ENCODE measurements at places on chromosomes 1 and 21.

DNA sequence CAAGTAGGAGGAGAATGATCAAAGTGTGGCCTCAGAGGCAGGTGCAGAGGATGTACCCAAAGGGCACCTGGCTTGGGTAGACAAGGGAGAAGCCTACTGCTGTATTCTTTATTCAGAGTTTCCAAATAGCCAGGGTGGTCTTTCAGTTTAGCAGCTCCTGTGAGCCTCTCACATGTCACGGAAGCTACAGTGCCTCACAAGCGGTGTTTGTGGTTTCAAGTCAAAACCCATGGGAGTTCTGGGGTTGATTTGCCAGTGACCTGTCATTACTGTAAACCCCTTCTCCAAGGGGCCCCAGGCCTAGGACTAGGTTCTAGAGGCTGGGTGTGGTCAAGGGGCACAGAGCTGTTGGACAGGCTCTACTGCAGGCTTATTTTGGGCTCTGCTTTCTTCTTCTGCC, 10.2 kb upstream of the IL10 start:
- no peak for DNase-seq

GRCh38 chr1:35884934-35885333, 1.9 kb downstream of the AGO1 start:
- no peak for DNase-seq

DNA sequence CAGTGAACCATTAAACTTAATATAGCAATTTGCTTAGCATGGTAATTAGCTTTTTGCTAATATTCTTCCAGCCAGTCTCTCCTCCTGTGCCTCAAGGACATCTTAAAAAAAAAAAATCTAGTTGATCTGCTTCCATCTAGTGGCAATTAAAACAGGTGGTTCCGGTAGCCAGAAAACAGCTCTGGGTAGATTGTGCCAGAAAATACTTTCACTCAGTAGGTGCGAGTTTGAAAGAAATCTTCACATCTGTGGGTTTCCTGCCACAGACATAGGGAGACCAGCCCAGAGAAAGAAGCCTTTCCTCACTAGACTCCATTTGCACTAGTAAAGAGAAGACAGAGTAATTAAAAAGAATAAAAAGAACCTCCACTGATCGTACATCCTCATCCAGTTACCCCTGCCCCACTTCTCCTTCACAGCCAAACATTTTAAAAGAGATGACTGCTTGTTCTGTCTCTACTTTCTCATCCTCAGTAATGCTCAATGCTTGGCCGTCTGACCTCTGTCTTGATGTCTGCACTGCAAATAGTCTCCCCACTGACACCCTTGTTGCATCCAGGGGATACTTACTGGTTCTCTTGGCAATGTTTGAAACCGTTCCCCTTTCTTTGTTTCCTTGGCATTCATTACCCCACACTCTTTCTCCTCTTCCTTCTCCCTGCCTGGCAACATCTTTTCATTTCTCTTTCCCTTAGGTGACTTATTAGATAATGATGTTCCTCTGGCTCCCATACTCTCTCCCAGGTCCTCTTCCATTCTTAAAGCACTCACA, 16.9 kb downstream of the SELL start:
- DNase-seq: no peak

DNA sequence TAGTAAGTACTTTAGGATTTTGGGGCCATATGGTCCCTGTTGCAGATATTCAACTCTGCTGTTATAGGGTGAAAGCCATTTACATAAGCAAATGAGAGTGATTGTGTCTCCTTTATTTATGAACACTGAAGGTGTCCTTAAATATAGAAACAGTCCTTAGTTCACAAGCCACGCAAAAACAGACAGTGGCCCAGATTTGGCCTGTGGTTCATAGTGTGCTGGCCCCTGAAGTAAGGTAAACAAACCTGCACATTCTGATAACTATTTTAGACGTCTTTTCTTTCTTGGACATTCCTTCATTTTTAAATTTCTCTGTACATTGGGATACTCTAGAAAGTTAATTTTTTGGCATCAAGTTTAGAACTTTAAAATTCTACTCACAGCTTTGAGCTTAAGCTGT, 23.5 kb downstream of the RAP1A start:
- DNase-seq: no peak

GRCh38 chr1:85313888-85314696, 37.7 kb upstream of the BCL10 start:
- DNase-seq: no peak

GRCh38 chr1:164433141-164433817, 125.7 kb upstream of the PBX1 start:
- no peak for DNase-seq

- no peak for DNase-seq
Observed at GRCh38 chr1:168822911-168823310, 93.9 kb upstream of the DPT start.

- no peak for DNase-seq
Observed at GRCh38 chr1:180636138-180636537, 4.3 kb downstream of the XPR1 start.

- DNase-seq: no peak
Observed at GRCh38 chr1:94646786-94647555, 105.4 kb upstream of the F3 start.

DNA sequence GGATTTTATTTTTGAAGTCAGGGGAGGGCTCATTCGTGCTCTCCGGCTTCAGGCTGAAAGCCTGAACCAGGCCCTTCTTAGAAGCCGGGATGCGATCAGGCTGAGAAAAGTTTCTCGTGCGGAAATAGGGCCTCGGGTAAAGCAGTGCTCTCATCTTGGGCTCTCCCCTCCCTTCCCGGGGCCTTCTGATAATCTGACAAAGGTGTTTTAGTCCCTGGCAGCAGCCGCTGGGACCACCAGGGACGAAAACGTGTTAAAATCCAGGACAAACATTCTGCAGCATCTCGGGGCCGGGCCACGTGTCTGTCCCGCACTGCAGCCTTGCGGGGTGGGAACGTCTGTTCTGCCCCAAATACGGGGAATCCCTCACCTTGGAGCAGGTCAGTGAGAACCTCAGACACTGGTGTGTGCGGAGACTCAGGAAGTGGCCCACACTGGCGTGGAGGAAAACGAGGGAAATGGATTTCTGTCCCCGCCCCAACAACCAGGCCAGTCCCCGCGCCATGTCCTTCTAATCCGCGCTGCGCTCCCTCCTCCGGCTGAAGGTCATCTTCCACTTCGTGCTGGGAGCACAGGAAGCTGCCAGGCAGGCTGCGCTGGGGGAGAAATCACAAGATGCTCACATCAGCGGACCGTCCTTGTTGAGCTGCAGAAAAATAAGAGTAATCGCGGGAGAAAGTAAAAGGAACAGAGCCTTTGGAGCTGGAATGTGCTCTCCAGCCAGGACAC, 16.6 kb upstream of the AJAP1 start:
- DNase-seq: no peak

GRCh38 chr1:36199934-36200741, 24.1 kb upstream of the THRAP3 start:
- no peak for DNase-seq

DNA sequence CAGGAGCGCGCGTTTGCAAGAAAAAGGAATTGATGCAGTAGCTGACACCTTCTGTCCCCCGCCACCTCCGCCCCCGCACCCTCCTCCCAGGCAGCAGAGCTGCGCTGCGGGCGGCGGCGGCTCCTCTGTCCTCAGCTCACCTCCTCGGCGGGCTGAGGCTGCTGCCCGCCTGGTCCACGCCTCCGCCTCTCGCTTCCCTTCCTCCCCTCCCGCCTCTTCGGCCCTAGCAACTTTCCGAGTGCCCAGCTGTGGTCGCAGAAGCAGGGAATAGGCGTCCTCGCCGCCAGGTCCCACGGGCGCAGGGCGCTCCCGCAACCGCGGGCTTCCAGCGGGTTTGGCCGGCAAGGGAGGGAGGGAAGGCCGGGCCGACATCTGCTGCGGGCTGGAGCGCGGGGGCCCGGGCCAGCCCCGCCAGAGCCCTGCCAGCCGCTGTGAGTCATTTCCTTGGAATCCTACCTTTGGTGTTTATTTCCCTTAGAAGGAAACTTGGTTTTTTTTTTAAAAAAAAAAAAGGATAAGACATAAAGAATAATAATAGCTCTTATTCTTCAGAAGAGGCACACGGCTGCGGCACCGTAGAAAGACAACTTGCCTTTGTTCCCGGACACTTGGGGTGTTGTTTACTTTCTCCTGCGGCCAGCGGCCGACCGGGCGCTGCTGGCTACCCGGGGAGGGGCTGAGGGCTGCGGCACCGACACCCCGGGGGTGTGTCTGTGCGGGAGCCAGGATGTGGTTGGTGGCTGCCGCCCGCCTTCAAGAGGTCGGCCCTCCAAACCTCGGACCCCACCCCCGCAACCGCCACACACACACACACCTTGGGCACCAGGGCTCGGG, 1.1 kb downstream of the SERTAD4 start:
- DNase-seq: no peak

- DNase-seq: no peak
Observed at GRCh38 chr1:12539320-12539704, 78.7 kb downstream of the DHRS3 start.

GRCh38 chr1:225426395-225427234, 1.2 kb downstream of the LBR start:
- DNase-seq: no peak

DNA sequence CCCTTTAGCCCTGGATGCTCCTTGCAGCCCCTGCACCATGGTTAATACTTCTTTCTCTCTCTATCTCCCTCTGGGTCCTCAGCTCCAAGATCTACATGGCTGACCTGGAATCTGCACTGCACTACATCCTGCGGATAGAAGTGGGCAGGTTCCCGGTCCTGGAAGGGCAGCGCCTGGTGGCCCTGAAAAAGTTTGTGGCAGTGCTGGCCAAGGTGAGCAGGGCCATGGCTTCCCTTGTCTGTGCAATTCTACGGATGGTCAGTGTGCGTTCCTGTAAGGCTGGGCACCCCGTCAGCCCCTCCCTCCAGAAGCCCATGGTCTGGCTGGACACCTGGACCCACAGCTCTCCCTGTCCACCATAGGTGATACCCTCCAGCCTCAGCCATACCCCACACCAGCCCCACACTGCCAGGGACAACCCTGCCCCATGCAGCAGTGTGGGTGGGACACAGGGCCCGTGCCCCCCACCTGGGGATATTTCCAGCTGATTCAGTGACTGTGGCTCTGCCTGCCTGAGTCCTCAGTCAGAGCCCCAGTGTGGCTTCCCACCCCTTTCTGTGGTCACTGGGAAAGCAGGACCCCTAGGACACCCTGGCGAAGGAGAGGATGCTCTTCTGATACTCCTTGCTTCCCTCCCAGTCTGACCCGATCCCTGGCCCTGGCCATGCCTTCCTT, 31.4 kb downstream of the QSOX1 start:
- DNase-seq: no peak

GRCh38 chr21:44992608-44993031, 52.8 kb downstream of the SLX9 start:
- DNase-seq: no peak

- DNase-seq: no peak
Observed at GRCh38 chr1:192225703-192226102, 67.4 kb downstream of the RGS18 start.

- no peak for DNase-seq
Observed at GRCh38 chr21:34157521-34157920, 84.1 kb downstream of the MRPS6 start.

DNA sequence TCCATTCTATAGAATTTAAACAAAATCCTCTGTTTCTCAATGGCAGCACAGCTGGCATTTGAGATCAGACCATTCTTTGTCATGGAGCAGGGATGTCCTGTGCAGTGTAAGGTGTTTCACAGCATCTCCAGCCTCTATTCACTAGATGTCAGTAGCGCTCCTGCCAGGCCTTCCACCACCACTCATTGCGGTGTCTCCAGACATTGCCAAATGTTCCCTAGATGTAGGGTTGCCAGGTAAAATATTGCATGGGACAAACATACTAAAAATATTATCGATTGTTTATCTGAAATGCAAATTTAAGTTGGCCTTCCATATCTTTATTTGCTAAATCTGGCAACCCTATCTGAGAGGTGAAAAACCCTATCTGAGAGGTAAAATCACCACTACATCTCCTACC, 11.7 kb downstream of the ITLN2 start:
- DNase-seq: no peak

DNA sequence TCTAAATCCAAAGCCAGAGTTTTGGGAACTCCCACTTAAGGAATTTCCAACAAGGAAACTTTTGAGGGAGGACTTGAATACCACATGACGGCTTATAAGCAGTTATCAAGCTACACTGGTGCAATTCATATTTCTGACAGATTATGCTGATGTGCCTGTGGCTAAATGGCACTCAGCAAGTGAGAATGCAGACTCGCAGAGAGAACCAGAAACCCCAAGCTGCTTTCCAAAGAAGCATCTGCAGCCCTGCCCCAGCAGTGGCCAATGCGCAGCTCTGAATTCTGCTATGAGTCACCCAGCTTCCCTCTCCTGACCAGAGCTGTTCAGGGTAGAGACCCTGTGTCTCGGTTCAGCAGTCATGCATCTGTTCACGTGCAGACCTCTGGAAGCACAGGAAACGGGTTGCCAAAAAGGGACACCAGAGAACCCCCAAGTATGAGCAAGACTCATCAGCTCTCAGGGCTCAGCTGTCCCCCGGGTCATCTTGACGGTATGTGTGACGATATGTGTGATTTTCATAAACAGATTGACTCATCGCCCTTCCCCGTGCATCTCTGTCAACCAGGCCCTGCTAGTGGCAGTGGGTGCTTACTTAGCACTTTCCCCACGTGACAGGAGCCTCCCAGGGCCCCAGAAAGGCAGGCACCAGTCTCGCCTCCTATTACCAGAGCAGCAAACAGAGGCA, 76.3 kb downstream of the ITPKB start:
- DNase-seq: peak; percentile 75

- DNase-seq: no peak
Observed at GRCh38 chr1:212945463-212946160, 4.7 kb upstream of the VASH2 start.

DNA sequence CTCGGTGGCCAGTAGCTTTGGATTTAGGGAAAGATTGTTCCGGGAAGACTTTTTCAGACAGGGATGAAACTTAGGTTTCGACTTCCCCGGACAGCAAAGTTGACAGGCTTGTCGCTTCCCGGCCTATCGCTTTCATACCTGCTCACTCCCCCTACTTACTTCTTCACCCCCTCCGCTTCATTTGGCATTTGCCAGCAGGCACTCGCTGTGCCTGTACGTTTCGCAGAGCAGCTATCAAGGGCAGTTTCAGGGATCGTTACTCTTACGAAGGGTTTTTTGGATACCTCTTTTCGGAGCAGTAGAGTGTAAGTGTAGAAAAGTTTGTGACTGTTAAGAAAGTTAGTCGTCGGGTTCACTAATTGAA, 393 bp downstream of the BLZF1 start:
- DNase-seq: no peak

- no peak for DNase-seq
Observed at GRCh38 chr1:38641661-38642060, 217.9 kb downstream of the RRAGC start.

DNA sequence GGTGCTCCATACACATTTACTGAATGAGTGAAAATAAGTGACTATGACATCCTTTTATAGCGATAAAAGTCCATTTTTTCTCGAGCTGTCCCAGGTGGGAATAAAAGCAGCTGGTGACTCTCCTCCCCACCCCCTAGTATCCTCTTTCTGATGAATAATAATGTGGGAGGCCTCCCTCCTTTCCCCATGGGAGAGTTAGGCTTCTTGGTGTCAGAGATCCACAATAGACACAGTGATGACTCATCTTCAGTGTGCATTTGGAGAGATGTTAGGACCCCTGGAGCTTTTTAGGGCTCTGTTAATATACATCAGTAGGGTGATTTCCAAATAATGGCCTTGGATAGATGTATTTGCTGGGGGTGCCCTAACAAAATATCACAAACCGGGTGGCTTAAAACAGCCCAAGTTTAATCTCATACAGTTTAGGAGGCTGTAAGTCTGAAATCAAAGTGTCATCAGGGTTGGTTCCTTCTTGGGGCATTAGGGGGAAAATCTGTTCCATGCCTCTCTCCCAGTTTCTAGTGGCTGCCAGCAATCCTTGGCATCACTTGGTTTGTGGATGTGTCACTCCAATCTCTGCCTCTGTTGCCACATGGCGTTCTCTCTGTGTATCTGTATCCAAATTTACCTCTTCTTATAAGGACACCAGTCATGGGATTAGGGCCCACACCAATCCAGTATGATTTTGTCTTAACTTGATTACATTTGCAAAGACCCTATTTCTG, 4.4 kb upstream of the PHC2 start:
- DNase-seq: no peak
